ENCODE measurements at places on chromosomes 12 and 14.

- no peak for DNase-seq
Observed at GRCh38 chr12:123726244-123726643, 14.1 kb downstream of the ATP6V0A2 start.

DNA sequence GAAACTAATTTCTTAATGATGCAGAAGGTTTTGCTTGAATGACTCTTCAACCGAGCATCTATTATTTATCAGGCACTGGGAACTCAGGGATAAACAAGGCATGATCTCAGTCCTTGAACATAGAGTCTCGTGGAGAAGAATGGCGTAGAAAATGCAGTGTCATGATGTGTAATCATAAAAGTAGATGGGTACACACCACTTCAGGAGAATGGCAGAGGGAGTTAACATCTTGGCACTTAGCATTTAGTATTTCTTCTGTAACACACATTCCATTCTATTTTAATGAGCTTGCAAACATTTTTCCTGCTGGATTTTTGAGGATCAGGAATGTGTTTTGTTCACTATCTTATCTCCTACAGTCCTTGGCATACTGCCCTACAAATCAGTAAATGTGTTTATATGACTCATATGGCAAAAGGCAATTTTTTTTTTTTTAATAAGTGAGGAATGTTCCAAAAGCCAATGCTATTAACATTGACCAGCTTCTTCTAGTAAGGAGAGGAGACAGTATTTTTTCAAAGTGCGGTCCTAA is 3.8 kb downstream of the TXNRD1 start:
- no peak for DNase-seq

DNA sequence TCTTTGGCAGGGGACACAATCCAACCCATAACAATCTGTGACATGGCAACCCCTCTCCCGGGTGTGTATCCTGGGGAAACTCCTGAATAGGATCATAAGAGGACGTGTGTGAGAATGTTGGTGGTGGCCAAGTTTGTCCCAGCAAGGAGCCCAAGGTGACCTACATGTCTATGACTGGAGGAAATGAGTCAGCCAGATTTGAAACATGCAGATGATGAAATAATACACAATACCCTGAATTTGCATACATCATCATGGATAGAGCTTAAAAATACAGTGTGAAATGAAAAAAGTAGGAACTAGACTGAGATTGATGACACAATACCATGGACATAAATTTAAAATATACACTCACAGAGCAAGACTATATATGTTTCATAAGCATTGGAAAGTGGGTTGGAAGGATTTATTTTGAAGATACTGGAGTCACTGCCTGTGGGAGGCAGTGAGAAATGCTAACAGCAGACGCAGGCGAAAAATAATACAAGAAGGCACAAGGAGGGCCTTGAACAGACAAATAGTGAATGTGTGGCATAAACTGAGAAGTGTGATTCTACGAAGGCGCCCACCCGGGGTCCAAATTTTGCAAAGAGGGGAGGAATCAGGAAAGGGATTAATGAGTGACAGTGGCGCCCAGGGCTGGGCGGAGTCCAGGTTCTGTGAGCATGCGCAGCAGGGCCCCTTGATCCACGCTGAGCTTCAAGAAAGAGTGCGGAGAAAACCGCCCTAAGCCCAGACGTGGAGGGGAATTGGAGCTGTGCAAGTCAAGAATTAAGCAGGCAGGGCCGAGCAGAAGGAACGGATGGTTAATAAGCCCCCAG is 7.0 kb upstream of the MAP1LC3B2 start:
- no peak for DNase-seq

- DNase-seq: peak; percentile 29
Observed at GRCh38 chr14:90288651-90289355, 32.5 kb downstream of the PSMC1 start.

GRCh38 chr12:46493834-46494181 is 121.2 kb upstream of the SLC38A2 start:
- no peak for DNase-seq

- no peak for DNase-seq
Observed at GRCh38 chr12:56676851-56677580, 11.1 kb downstream of the PTGES3 start.

DNA sequence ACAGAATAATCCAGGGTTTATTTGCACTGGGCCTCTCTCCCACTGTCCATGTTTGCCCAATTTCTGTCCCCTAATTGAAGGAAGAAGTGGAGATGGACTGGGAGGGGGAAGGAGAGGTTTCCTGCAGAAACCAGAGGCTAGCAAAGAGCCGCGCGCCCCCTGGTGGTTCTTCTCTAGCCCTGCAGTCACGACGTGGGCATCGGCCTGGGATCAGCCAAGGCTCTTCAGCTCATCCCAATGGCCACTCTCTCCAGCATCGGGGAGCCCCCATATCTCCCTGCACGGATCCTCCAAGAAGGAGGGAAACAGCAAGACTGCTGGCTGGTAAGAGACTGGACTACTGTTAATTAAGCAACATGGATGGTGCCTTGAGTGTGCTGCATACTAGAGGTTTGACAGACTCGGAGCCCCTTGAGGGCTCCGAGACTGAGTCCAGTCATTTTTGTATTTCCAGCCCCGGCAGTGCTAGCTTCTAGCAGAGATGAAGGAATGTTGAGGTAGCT is 18.7 kb downstream of the ZBTB39 start:
- peak; percentile 59 for DNase-seq

DNA sequence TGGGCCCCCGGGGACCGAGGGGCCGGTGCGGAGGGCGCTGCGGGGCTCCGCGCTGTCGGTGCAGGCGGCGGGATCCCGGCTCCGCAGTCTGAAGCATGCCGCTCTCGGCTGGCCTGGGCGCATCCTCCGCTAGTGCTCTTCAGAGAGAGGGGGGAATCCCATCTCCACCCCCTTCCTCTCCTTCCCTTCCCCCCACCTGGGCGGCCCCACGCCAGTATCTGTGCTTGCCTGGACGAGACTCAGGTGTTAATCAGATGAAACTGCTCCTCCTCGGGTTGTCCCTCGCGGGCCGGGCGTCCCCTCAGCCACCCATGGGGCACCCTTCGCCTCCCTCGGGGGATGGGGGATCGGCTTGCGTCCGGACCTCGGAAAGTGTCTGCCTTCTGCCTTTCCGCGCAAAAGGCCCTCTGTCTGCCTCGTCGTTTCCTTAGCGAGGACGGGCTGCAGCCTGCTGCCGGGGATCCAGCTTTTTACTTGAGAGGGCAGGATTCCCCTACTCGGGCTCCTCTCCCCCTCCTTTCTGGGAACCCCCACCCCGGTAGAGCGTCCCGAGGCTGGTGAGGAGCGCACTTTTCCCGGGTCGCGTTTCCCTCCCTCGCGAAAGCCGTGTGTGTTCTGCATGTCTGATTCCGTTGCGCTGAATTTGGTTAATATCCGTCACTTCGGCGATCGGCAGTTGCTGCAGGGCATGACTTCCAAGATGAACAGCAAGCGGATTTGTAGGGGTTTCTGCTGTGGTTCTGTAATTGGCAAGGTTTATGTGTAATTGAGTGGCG is 1.1 kb downstream of the GPHN start:
- peak; percentile 19 for DNase-seq

GRCh38 chr14:50955373-50956043 is 11.2 kb upstream of the PYGL start:
- DNase-seq: no peak

GRCh38 chr14:56211084-56211483 is 92.9 kb downstream of the PELI2 start:
- peak; percentile 15 for DNase-seq

DNA sequence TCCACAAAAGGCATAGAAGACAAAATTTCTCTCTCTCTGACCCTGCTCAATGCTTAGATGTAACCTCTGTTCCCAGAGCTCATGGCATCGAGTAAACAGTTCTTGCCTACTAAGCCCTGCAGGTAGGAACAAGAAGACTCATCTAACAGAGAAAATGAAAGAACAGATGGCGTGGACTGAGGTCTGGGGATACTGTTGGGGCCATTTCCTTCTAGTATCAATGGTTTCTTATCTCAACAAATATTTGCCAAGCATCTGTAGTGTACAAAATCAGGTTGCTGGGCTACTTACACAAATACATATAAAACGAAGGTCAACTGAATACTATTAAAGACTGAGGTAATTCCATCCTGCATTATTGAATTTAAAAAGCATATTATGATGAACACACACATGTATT is 93.3 kb downstream of the RIMBP2 start:
- DNase-seq: no peak

GRCh38 chr12:67773896-67774295 is 125.4 kb downstream of the DYRK2 start:
- no peak for DNase-seq

DNA sequence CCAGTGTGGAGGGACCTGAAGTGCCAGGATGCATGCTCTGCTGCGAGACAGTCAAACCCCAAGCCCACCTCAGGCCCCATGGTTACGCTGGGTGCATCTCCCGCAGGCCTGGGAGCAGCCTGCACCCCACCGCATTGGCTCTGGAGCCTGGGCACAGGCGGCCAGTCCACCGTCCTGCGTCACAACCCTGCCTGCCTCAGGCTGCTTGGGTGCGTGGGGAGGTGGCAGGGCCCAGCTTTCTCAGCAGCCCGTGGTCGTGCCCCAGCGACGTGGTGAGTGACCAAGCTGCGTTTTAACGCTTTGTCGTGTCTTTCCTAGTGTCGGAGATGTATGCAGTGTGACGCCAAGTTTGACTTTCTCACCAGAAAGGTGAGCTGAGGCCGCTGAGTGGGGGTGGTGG is 10.9 kb downstream of the ZFYVE21 start:
- no peak for DNase-seq

- DNase-seq: no peak
Observed at GRCh38 chr14:60670989-60671388, 21.7 kb upstream of the SIX1 start.

DNA sequence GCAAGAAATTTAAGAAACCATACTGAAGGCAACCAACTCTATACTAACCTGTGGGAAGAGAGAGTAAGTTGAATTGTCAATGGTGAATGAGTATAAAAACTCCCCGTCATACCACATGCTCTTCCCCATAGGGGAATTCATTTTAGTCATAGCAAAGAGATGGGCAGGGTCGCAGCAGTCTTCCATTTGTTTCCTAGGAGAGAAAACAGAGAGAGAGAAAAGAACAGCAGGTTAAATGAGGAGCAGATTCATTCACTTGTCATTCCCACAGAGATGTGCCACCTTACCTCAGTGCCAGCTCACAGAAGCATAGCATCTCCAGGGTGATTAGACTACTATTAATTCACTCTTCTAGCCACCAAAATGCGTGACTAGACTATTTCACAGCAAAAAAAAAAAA is 47.4 kb downstream of the ST8SIA1 start:
- no peak for DNase-seq

GRCh38 chr12:90630006-90630405 is 325.0 kb downstream of the CCER1 start:
- no peak for DNase-seq

DNA sequence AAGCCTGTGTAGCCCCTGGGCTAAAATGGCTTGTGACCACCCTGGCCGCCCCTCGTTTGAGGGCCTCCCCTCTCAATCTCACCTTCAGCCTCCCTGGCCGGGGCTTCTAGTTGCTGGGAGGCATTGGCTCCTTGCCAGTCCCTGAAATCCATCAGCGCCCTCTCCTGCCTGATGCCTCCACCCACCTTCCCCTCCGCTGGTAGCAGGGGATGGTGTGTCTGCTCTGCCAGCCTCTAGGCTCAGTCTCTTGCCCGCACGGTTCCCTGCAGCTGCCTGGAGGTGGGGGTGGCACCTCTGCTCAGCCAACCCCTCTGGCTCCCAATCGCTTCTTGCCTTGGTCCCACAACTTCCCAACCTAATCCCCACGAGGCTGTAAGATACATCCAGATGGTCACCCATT is 167.9 kb downstream of the PHETA1 start:
- DNase-seq: no peak
